ENCODE measurements at places on chromosomes 6 and 20.

- no peak for DNase-seq
These were observed 70.5 kb upstream of the HINT3 start for GRCh38 chr6:125886021-125886420.

GRCh38 chr6:3226481-3227362, 731 bp downstream of the TUBB2B start:
- DNase-seq, result peak; percentile 82

DNA sequence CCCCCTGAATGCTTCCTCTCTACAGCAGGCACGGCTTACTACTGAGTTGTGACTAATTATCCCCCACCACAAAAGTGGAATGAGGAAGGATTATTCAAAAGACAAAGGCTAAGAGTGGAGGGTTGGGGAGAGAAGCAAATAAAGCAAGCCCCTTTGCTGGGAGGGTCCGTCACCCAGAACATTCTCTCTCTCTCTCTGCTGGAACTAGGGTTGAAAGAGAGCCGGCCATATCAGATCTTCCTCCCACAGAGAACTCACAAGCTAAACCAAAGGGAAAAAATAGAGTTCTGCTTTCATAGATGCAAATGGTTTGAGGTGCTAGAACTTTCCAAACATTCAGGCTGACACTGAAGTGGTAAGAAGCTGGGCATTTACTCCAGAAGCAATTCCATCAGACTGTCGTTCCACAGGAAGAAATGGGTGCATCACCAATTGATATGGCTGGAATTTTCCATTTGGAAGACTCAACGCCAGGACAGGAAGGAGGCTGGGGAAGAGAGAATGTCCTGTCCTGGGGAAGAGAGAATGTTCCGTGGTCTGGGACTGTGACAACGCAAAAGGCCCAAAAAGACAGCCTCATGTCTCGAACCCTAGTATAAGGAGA, 7.9 kb downstream of the ZMYND8 start:
- no peak for DNase-seq

GRCh38 chr6:131949620-131949908, 1.6 kb downstream of the CCN2 start:
- no peak for DNase-seq

GRCh38 chr6:131303338-131303930, 168.2 kb downstream of the AKAP7 start:
- DNase-seq, result no peak

DNA sequence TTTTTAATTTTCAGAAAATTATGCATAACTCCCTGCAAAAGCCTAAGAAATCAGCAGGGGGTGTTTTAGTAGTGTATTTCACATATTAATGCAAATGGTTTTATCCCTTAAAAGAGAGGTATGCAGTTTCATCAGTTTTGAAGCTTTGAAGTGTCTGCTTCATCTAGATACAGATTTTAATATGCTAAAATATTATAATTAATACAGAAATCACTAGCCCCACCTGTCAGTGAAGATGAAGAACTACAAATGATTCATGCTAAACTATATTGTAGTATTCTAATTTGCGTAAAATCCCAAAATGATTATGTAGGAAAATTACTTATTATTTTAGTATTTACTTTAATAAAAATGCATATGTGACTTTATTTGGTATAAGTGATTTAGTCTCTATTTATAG, 2.9 kb upstream of the TFB1M start:
- DNase-seq, result no peak

Measured in ecto neural progenitor cell (in vitro differentiated cells).